Hair follicular keratinocyte (primary cell): ENCODE measurements at places on chromosomes 5 and 9. TPM values are rescaled to one million over a fixed set of nuclear protein-coding genes. Genes with fewer than 3 reads are reported as not detected.

EGFLAM gene
- total RNA-seq: 0.31 and 1.1 TPM in 2 replicates

C5orf58 gene
- not detected in 2 replicates for total RNA-seq

NR4A3 gene
- 0.15 TPM in 1 of 2 replicates, not detected in the other for total RNA-seq

PCDHB11 gene
- not detected in 2 replicates for total RNA-seq

TBC1D2 gene
- total RNA-seq: 51.4 and 61.2 TPM in 2 replicates

CCDC183 gene
- total RNA-seq: 1.3 TPM in 1 of 2 replicates, not detected in the other

SLF1 gene
- total RNA-seq: 8.9 and 14.5 TPM in 2 replicates
